ENCODE measurements at places on chromosomes 12 and 14. TPM values are rescaled to one million over a fixed set of nuclear protein-coding genes. Genes with fewer than 3 reads are reported as not detected.

GRCh38 chr12:93059925-93060665, 131.0 kb upstream of the EEA1 start:
- DNase-seq = no peak

The DHH gene
- total RNA-seq = 0.07 TPM

The GPD1 gene
- total RNA-seq = not detected

GRCh38 chr12:76920172-76921099, 41.6 kb upstream of the CSRP2 start:
- no peak for DNase-seq

The KRT85 gene
- not detected for total RNA-seq

GRCh38 chr14:64722842-64723447, 18.7 kb downstream of the PLEKHG3 start:
- no peak for DNase-seq

DNA sequence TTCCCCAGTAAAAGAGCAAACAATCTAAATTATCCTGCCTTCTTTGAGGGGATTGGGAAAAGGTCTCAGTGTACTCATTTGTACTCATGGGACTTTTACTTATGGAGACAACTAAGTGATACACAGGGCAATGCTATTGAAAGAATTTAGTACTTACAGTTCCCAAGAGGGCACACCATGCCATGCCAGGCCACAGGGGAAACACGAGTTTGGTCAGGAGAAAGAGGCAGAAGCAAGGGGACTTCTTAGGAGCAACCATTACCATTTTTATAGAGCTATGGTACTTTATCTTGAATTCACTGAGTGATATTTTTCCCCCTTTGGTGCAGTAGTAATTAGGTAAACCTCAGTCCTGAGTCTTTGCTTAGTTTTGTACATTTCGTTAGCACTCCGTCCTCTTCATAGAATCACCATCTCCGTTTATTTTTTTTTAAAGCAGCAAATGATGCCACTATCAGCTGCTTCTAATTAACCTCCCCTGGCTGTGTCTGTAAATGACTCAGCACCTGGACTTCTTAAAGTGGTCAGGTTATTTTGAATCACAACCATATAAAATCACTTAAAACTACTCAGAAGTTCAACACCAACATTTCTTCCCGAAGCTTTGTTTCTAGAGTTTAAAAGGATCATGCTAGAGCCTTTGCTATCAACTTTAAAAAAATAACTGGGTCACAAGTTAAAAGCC, 5.9 kb upstream of the WASHC3 start:
- DNase-seq = no peak

The CACNA2D4 gene
- total RNA-seq = not detected

The GLS2 gene
- not detected for total RNA-seq

DNA sequence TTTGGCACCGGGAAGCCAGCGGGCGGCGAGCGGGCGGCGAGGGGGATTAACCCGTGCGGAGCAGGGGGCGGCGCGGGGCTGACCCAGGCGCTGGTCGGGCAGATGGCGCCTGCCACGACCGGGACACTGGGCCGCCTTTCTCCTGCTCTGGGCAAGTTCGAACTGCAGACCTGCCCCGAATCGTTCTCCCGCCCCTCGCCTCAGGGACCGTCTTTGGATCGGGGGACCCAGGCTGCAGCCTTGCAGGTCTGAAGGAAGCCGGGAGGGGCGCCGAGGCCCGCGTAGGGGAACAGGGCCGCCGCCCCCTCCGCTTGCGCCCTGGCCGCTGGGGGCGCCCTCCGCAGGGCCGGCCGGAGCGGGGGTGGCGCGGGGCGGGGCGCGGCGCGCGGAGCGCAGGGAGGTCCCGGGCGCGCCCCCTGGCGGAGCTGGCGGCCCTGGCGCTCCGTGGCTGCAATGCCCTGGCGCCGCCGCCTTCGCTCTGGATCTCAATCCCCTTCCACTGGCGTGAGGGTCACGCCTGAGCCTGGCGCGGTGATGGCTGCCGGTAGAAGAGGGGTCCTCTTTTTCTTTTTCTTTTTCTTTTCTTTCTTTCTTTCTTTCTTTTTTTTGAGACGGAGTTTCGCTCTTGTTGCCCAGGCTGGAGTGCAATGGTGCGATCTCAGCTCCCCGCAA, 449 bp upstream of the LTBP2 start:
- peak; percentile 70 for DNase-seq

- DNase-seq = no peak
Measured at GRCh38 chr12:110585231-110585799, 2.2 kb upstream of the PPTC7 start.

GRCh38 chr14:91980157-91980556, 32.7 kb upstream of the FBLN5 start:
- peak; percentile 33 for DNase-seq

GRCh38 chr14:53458368-53458814, 305.3 kb upstream of the DDHD1 start:
- DNase-seq = no peak

- DNase-seq = no peak
Measured at GRCh38 chr12:62763861-62764645, 170.9 kb downstream of the PPM1H start.

- peak; percentile 71 for DNase-seq
Measured at GRCh38 chr14:22822571-22823098, 7.1 kb upstream of the MRPL52 start.

DNA sequence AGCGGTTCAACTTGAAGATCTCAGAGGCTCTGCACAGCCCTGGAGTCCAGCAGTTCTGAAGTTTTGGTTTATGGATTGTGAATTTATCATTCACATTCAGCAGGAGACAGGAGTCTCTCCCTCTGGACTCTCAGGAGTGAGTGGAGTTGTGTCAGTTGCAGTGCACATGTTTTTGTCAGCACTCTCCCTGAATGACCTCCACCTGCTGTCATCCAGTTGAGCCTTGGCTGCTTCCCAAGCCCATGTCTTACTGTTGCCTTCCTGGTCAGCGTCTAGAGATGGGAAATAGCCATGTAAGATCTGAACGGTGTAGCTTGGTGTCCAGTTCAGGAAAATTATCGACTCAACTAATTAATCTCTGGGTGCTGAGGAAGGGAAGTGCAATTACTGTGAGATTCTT, 133.2 kb downstream of the PRKCH start:
- no peak for DNase-seq

The SRGAP1 gene
- total RNA-seq = 10.9 TPM

DNA sequence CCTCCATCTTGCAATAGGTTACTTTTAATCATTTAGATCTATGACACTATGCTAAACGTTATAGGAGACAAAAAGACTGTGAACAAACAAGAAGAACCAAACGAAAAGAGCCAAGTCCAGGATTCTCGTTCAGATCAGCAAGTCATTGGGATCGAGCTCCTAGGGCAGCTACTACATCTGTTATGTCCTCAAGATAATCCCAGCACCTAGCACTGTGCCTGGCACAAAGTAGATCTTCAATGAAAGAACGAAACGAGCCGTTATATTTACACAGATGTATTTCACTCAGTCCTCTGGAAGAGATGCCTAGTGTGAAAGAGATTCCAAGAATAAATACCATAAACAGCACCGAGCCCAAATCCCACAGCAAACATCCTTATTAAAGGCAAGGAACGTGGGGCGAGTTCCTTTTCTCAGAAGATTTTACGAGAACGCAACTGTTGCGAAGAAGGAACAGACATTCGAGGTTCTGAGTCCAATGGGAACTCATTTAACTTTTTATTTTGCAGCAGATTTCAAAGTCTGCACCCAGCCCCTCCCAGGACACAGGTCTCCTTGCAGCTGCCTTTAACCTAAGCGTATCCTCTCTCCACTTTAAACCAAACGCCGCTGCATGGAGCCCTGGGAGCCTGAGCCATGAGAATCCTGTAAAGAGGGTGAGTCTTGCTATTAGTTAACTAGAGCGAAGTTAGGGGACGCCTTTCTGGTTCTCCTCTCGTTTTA, 544 bp upstream of the TDP1 start:
- DNase-seq = peak; percentile 13

- no peak for DNase-seq
Measured at GRCh38 chr12:121059031-121059898, 20.2 kb upstream of the OASL start.

DNA sequence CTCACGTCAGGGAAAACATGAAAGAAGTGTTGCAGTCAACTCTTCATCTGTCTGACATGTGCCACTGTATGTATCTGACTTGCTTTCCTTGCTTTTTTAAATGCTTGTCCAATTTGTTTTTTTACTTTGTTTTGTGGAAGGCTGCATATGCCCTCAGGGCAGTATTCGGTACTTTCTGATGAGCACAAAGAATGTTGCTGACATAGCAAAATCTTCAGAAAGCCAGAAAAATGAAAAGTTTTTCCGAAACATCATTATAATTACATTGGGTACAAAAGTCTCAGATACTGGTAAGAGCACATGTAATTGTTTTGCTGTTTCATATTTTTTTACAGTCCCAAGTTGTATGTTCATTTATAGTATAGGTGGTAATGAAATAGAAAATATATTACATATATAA, 144.3 kb downstream of the NTS start:
- DNase-seq = no peak

GRCh38 chr12:46470975-46471374, 98.4 kb upstream of the SLC38A2 start:
- DNase-seq = no peak

- DNase-seq = no peak
Measured at GRCh38 chr12:3544296-3544965, 53.4 kb downstream of the PRMT8 start.

The SPX gene
- total RNA-seq = 310 TPM

The NACA gene
- 1,485 TPM for total RNA-seq

The MAPK1IP1L gene
- total RNA-seq = 129 TPM

DNA sequence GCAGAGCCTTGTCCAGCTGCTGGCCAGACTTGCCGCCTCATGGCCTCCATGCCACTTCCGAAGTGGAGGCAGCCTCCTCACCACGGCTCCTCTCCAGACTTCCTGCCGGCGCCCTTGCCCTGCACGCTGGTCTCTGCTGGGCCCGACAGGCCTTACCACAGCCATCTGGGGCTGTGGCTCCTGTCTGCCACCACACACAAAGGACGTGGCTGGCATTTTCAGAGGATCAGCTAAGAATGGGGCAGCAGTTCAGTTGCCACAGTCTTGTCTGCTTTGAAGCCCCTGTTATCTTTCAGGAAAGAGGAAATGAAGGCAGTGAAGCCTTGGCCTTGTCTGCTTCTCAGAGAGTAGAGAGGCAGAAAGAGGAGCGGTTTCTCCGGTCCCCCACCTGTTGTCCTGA, 178.0 kb upstream of the FKBP4 start:
- DNase-seq = no peak

GRCh38 chr12:12433203-12433731, 76.4 kb downstream of the BORCS5 start:
- DNase-seq = no peak

- no peak for DNase-seq
Measured at GRCh38 chr12:77325511-77326236, 260.3 kb upstream of the E2F7 start.

The EML5 gene
- 0.82 TPM for total RNA-seq

DNA sequence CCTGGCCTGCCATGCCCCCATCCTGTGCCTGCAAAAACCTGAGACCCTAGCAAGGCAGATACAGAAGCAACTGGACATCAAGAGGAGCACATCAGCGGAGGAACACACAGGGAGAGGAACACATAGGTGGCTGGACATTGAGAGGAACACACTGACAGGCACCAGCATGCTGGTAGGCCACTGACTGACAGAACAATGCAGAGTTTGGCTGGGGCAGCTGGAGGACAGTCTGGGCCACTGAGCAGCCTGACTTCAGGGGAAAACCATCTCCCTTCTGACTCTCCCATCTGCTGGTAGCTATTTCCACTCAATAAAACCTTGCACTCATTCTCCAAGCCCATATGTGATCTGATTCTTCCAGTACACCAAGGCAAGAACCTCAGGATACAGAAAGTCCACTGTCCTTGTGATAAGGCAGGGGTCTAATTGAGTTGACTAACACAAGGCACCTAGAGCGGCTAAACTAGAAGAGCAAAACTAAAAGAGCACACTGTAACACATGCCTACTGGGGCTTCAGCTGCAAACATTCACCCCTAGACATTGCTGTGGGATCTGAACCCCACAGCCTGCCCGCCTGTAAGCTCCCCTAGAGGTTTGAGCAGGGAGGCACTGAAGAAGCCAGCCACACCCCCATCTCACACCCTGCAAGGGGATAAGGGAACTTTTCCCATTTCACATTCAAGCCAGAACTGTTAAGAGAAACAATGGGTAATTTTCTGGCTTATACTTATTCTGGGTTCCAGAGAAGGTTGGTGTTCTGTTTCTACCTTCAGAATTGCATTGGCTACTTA, 22.1 kb downstream of the CLECL1 start:
- DNase-seq = no peak

DNA sequence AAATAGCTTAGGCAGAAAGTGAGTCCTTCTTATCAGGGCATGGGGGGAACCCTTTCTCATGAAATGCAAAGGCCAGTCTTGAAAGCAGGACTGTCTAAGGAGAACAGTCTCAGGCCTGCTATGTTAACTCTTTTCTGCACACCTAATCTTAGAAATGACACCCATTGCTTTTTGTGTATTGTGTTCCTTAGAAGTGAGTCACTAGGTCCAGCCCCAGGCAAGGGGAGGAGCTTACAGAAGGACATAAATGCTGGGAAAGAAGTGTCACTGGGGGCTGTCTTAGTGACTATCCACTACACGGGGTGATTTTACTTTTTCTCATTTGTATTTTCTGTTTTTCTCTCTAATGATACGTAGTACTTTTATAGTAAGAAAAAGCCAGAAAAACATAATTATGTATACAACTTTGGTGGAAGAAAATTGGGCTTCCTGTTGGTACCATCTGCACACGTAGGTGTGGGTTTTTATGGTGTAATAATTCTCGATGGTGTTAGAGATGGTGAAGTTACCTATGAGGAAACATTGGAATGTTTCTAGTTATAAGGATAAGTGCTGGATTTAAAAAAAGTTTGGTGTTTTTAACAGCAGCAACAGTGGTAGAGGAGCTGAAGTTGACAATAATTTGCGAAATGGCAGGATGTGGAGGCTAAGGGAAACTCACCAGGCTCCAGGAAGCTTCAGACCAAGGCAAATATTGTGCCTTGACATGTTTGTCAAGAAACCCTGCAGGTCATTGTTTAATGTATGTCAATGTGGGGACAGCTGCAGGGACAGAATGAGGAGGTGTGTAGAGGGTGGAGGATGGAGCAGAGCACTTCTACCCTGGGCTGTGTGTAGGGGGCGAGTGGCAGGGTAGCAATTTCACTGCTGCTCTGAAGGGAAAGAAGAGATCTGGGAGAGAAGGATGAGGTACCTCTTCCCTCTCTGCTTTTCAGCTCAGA, 214.9 kb downstream of the KTN1 start:
- DNase-seq = peak; percentile 25

DNA sequence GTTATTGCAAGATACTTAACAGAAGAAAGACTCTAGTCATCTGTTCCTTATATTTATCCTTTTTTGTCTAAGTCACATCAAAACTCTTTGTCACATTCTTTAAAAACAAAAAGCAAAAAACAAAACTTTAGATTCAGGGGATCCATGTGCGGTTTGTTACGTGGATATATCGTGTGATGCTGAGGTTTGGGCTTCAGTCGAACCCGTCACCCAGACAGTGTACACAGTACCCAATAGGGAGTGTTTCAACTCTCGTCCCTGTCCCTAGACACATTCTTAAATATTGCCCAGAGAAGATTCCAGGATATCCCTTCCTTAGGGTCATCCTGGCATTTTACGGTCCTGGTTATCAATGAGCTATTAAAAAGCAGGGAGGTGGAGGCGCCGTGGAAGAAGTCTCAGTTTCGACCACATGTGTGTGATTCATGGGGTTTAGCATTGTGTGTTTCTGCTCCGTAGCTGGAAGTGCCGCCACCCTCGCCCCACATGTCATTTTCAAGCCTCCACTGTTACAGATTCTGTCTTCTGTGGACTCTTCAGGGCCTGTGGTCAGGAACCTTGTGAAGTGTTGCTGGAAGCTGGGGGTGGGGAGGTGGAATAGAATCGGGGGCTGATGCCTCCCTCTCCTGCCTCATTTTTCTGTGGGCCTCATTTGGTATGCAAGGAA, 19.9 kb downstream of the CCND2 start:
- no peak for DNase-seq

GRCh38 chr14:102593061-102593824, 794 bp downstream of the RCOR1 start:
- no peak for DNase-seq
